ENCODE measurements at places on chromosomes 12 and 14.

DNA sequence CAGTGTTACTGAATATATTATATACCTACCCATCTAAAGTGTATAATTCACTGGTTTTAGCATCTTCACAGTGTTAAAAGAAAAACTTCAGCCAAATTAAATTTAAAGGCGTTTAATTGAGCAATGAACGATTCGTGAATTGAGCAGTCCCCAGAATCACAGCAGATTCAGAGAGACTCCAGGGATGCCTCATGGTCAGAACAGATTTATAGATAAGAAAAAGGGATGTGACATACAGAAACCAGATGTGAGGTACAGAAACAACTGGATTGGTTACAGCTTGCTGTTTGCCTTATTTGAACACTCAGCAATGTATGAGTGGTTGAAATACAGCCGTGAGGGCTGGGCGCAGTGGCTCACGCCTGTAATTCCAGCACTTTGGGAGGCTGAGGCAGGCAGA is 84.6 kb downstream of the WNK1 start:
- no peak for DNase-seq

DNA sequence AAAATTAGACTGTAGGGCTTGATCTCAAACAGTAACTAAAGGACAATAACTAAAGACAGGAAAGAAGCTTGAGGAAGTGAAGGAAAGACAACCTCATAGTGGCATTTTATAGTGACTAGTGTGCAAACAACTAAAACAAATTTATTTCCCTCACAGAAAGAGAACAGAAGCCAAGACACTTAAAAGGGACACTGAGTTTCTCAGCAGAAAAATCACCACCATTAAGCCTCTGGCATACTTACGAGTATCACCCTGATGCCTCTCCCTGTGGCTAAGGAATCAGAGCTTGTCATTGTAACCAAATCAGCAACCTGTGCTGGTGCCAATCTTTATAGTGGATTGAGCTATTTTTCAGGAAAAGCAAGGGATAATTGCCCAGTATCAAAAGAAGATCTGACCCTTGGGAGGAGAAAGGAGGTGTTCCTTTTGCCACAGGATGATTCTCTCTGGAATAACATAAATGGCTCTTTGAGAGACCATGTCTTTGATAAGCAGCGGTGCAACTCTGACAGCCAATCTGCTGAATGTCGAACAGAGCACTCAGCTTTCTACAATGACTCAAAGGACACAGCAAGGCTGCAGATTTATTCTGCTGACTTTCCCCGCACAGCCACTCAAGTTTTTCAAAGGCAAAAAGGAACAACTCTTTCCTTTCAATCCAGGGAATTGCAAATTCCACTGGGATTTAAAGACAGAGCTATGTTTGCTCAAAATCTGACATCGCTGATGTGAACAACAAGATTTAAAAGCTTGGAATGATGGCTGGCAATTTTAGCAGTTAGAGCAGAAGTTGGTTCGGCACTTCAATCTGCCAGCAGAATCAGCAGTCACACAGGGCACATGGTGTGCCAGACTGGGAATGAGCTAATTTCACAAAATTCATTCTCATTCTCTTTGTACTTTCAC is 34.6 kb downstream of the ATF7 start:
- no peak for DNase-seq

- DNase-seq: no peak
Observed at GRCh38 chr12:109202770-109203169, 86.4 kb downstream of the ACACB start.

- no peak for DNase-seq
Observed at GRCh38 chr12:49644620-49644994, 21.2 kb downstream of the PRPF40B start.

DNA sequence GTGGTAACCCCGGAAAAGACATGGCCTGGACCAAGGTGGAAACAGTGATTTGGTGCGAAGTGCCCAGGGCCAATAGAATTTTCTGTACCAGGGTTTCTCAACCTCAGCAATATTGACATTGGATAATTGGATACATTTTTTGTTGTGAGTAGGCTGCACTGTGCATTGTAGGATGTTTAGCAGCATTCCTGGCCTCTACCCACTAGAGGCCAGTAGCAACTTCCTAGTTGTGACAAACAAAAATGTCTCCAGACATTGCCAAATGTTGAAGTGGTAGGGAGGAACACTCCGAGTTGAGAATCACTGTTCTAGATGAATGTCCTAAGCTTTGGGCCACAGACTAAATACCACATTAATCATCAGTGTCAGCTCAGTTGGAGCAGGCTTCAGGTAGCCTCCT is 6.2 kb upstream of the CGRRF1 start:
- no peak for DNase-seq

DNA sequence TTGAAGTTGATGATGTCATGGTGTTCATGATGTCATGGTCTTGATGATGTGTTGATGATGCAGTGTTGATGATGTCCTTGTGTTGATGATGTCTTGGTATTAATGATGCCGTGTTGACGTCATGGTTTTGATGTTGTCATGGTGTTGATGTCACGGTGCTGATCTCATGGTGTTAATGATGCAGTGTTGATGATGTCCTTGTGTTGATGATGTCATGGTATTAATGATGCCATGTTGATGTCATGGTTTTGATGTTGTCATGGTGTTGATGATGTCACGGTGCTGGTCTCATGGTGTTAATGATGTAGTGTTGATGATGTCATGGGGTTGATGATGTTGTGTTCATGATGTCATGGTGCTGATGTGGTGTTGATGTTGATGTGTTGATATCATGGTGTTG is 48.0 kb upstream of the RIMBP2 start:
- DNase-seq: no peak

- no peak for DNase-seq
Observed at GRCh38 chr14:93723001-93723400, 65.3 kb downstream of the PRIMA1 start.

- DNase-seq: peak; percentile 81
Observed at GRCh38 chr12:116880817-116881324, 370 bp downstream of the HRK start.

DNA sequence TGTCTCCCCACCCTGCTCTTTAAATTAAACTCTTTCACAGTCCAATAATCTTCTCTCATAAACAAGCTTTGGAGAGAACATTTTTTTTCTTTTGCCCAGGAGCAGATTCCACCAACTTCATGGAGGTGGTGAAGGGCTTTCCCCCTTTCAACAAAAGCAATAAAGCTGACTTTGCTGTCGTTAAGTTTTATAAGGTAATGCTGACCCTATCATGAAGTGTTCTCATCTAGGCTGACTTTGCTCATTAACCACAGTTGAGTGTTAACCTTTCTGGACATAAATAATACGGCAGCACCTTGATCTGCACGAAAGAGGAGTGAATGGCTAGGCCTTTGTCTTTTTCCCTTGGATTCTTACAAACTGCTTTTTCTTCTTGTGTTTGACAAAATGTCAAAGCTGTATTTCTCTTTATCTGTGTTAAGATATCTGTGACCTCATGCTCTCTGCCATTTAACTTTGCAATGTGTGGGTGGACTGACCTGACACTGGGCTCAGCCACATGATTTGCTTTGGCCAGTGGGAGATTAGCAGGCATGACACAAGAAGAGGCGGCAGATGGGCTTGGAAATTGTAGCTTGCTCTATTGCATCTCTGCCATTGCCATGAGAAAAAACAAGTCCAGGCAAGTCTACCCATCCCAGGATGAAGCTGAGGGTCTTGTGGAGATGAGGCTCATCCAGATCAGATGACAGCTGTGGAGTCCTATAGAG is 470.9 kb upstream of the CCDC196 start:
- no peak for DNase-seq

DNA sequence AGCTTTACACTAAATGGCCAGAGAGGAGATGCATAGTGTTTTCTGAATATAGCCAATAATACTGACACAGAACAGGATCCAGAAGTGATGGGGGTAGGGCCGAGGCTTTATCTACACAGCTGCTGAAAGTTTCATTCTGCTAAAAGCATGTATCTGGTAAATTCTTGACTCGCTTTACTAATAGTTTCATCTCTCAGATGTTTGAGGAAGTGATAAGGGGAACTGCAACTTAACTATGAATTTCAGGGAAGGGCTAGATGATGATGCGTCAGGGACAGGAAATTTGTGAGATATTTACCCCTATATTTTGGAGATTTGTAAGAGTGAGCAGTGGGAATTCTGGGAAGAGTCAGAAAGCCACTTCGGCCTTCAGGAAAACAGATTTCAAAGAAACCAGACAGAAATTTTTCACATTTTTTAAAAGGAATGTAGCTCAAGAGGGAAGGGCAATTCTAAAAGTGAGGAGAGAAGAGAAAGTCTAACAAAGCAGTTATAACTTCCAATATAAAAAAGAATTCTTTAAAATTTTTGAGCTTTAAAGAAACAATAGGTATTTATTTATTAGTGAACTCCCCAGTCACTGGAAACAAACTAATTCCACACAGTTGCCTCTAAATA is 243.1 kb downstream of the BCAT1 start:
- DNase-seq: peak; percentile 76

DNA sequence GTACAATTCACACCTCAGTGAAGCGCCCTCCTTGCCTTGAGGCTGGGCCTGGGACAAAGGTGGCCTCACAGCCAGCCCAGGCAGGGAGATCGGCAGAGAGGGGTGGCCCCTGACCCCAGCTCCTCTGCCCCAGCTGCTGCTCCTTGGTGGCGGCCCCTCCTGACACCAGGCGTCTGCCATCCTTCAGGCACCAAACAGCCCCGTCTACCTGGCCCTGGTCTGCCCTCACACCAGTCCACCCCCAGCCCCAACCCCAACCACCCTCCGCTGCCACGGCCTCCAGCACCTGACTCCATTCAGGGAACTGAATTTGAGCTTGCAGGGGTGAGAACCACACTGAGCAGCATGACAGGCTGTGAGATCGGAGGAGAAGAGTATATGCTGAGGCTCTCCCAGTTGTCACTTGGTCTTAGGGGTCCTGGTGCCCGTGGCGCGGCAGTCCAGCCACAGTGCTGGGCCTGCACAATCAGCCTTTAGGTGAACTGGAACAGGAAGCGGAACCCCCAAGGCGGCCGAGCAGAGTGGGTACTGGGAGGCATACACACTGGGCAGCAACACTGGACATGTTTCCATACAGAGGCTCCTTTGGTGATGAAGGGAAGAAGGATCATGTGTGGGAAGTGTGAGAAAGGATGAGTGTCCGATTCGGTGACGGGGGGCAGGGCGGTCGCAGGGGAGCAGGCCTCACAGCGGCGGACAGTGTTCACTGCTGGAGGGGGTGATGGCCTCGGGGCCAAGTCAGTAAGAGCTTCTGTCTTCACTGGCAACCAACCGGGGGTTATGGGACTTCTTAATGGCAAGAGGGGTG is 18.7 kb downstream of the ZFYVE21 start:
- no peak for DNase-seq

DNA sequence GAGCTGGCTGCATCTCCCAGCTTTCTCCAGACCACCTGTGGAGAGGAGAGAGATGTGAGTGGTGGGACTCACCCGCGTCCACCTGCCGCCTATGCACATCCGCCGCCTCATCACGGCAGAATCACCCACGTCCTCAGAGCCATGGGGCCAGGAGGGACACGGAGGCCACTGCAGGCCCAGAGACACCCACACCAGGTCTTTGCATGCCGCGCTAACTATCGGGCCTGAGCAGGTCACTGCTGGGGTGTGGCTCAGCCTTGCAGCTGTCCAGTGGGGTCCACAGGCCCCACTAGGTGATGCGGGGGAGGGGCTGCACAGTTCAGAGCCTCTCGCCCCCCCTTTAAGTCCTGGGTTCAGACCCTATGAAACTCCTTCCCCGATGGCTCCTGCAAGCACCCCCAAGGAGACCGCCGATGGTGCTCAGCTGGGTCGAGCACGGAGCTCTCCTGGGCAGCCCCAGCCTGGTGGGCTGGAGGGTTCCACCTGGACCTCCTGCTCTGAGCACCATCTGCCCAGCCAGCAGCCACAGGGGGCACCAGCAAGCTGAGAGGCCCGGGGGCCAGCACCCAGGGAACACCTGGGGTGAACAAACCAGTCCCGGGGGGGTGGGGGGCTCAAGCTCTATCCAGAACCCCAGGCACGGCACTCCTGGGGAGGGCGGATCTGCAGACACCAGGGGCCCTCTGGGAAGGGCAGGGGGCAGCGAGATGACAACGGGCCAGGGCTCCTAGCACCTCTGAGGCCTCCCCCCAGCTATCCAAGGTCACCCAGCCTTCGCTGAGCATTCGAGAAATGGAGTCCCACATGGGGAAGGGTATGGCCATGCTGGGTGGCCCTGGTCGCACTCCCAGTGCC is 34.3 kb downstream of the CCNK start:
- DNase-seq: no peak

- DNase-seq: no peak
Observed at GRCh38 chr14:90393966-90394365, 2.9 kb upstream of the CALM1 start.

DNA sequence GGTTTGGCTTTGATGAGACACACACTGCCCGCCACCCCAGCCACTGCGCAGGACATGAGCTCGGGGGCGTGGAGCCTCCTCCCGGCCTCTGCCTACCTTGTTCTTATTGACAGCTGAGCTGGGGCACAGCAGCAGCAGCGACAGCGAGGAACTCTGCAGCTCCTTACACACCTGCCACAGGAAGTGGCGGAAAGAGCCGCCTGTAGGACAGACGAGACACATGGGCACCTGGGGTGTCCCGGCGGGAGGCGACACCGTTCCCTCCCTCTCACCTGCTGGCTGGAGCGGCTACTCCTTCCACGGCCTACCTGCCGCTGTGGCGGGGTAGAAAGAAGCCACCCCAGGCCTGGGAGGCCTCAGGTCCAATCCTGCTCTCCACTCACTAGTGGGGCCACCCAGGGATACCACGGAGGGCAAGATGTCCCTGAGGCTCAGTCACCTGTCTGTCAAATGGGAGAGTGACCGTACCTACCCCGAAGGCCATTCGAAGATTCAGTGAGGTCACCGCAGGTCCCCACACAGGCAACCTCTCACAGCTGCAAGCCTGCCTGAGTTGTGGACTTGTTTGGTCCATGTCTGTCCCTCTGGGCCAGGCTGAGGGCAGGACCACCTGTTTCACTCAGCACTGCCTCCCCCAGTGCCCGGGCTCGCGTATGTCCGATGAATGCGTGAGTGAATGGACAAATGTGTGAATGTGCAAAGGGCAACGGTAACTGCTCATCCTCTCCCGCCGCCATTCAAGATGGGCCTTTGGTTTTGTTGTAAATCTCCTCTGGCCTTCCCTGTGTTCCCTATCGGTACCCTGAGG is 42.6 kb downstream of the TRAFD1 start:
- no peak for DNase-seq

- no peak for DNase-seq
Observed at GRCh38 chr12:19485240-19485639, 45.9 kb downstream of the AEBP2 start.

GRCh38 chr12:28202374-28203130 is 12.3 kb downstream of the CCDC91 start:
- DNase-seq: no peak

GRCh38 chr14:96139169-96139568 is 65.5 kb upstream of the BDKRB2 start:
- no peak for DNase-seq

DNA sequence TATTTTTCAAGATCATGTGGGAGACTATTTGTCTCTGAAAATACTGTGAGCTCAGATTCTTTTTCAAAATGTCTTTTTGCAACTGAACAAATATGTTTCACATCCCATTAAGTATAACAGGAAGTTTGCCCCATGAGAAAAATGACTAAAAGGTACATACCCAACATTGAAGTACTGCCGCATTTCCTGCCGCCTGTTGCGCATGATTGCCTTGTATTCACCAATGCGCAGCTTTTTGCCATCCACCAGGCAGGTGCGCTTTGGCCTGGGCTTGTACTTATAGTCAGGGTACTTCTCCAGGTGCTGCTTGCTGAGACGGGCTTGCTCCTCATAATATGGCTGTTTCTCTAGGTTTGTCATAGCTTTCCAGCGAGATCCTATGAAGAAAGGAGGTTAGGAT is 413.2 kb downstream of the SOX5 start:
- DNase-seq: peak; percentile 22
